ENCODE measurements at places on chromosomes 3 and 15.
A peak's percentile ranks its signal among the peaks of the same experiment; 100 is the strongest.

- DNase-seq: no peak
Measured at GRCh38 chr15:75749820-75750219, 37.2 kb upstream of the CSPG4 start.

DNA sequence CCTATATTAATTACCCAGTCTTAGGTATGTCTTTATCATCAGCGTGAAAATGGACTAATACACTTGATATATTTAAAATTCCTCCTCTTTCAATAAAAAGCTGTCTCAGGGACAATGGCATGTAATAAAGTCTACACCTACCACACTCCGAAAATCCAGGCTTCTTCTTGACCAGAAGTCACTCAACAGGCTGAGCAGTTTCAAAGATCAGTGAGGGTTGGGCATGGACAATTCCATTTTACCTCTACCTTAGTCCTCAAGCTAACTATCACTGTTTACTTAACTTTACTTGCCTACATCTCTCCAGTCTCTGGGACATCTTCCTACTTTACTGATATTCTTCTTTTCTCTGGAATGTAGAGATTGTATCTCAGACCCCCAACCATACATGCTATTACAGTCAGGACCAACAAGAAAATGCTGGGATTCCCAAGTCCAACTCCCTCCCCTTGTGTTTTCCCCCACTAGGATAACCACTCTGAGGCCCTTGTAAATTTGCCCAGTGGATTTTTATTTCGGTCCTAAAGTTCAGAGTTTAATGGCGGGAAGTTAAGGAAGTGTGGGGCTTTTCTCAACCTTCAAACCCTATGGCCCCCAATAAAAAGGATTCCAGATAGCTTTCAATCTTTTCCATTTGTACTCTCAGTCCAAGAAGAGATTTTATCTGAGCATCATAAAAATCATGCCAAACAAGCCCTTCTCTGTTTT, 137.1 kb upstream of the TSC22D2 start:
- DNase-seq: no peak

DNA sequence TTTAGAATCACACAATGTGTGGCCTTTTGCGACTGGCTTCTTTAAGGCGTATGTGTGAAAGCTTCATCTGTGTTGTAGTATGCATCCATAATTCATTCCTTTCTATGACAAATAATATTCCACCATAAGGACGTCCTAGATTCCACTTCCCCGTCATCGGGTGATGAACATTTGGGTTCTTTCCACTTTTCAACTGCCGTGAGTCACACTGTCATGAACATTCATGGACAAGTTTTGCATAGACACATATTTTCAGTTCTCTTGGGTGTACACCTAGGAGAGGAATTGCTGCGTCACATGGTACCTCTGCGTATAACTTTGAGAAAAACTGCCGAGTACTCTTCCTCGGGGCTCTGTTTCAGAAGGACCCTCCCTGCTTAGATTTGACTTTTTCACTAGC, 97.3 kb downstream of the TOP2B start:
- DNase-seq: no peak

GRCh38 chr3:153469162-153469561, 307.1 kb downstream of the RAP2B start:
- no peak for DNase-seq

- no peak for DNase-seq
Measured at GRCh38 chr3:111592936-111593335, 2.2 kb downstream of the ZBED2 start.

DNA sequence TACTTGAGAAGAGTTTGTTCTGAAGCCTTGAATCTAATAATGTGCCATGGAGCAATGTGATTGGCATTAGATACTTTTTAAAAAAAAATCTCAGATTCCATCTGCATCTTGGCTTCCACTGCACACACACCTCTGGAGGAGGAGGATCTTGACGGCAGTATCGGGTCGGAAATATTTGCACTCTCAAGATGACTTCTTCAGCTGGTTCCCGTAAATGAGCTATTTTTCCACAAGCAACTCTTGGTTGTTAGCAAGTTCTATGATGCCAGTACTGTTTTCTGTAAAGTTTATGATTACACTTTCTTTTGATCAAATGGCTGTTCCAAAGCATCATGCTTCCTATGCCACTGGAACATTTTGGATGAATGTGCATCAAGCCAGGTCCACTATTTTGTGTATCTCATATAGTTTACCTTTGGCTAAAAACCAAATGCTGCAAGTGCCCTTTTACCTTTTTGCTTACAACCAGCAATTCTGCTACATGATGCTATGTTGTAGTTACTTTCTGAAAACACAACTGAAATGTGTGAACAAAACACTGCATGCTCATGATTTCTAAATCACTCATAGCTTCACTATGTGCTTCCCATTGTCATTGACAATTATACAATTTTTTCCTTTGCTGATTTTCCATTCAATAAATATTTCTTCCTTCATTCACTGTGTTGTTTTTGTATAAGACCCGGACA, 43.8 kb downstream of the CCR3 start:
- DNase-seq: no peak

- no peak for DNase-seq
Measured at GRCh38 chr3:126438186-126438585, 37.5 kb downstream of the ZXDC start.

- no peak for DNase-seq
Measured at GRCh38 chr3:9180764-9181117, 68.7 kb downstream of the SRGAP3 start.

DNA sequence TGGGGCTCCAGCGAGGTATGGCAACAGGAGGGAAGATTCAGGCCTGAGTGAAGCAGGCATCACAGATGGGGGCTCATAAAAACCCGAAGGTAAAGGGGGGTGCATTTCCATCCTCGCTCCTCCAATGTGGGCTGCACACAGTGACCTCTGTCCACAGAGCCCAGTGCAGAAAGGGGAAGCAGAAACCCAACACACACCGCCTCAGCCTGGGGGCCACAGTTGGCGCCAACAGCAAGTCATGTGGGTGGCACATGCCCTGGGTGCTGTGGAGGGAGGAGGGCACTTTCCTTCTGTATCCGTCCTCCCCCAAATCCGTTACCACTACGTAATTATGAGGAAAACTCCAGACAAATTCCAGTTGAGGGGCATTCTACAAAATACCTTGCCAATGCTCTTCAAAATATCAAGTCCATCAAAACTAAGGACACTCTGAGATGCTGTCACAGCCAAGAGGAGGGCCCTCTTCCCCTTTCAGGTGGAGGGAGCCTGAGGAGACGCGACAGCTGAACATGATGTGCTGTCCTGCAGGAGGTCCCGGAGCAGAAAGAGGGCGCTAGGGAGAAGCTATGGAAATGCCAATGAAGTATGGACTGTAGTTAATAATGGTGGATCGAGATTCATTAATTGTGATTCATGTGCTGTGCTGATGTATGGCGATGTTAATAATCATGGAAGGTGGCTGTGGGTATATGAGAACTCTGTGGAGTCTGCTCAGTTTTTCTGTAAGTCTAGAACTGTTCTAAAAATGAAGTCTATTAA, 16.4 kb downstream of the APBA2 start:
- no peak for DNase-seq

DNA sequence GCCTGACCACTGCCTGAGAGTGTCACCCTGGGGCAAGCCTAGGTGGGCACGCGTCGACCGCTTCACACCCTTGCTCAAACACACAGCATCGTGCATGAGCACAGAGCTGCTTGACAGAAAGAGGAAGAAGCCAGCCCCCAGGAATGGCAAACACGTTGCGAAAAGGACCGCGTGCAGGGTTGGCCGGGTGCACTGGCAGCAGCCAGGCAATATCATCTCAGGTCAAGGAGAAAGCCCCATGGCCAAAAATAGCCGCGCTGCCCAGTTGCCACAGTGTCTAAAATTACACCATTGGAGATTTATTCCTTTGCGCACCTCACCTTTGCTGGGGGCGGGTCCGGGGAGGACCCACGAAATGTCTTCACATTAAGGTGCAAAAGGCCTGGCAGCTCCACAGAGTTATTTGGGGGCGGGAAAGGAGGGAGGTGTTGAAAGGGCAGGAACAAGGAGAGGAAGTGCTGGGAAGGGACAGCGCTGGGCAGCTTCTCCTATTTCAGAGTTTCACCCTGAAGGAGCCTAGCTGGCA, 44.7 kb upstream of the NR2F2 start:
- no peak for DNase-seq

DNA sequence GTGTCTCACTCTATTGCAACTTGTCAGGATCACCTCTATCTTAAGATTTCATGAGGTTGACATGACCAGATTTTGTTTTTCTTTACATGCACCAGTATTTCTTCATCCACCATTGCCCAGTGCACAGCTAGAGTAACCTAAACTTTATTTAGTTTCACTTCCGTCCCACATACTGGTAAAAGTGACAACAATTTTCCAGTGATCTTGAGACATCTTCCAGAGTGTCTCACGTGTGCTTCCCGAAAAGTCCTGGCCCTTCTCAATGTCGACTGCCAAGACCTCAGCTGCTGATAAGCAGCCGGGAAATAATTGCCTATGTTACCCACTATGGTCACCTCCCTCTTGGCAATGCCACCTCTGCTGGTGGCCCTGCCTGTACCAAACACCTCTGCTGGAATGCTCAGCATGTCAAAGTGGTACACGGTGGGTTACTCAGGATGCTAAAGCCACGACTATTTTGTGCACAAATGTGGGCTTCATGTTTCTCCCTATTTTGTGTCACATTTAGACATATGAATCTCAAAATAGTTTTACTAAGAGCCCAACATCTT, 379.7 kb upstream of the TGFBR2 start:
- no peak for DNase-seq

DNA sequence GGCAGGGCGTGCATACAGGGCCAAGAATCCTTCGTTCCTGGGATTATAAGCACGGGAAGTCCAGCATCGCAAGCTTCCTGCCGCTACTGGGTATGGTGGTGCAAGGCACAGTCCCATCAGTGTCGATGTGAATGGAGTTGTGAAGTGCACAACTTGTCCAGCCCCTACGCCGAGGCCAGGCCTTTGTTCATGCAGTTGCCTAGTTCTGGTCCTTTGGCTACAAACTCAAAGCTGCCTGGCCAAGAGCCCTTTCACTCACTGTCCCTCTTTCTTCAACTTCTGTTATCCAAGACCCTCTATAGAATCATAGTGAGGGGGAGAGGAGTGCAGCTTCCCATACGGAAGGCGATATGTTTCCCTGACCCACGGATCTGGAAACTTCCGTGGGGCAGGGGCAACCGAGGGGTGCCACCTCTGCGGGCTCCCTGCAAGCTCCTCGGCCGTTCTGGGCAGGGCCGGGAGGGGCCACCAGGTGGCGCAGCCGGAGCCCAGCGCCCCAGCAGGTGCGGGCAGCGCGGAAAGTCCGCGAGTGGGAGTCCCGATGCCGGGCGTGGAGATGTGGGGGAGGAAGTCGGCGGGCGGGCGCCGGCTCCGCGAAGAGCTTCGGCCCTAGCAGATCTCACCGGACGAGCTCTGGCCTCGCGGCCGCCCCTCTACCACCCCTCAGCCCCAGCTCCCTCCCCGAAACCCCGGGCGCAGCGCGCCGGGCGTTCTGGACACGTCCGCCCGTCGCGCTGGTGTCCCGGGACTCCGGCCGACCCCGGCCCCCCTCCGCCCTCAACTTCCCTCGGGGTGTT, 693 bp downstream of the RASGRP1 start:
- DNase-seq: no peak

DNA sequence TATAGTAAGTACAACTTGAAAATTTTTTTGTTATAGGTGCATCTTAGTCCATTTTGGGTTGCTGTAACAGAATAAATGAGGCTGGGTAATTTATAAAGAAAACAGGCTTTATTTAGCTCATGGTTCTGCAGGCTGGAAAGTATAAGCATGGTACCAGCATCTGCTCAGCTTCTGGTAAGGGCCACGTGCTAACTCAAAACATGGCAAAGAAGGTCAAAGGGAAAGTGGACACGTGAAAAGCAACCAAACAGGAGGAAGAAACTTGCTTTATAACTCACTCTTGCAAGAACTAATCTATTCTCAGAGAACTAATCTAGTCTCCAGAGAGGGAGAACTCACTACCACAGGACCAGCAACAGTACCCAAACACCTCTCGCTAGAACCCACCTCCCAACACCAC, 9.1 kb downstream of the HDGFL3 start:
- no peak for DNase-seq

- DNase-seq: peak; percentile 82
Measured at GRCh38 chr15:39680868-39681267, 100.0 kb downstream of the THBS1 start.

- DNase-seq: no peak
Measured at GRCh38 chr3:38585791-38586420, 63.6 kb downstream of the SCN5A start.

- no peak for DNase-seq
Measured at GRCh38 chr3:101687142-101687931, 819 bp upstream of the RPL24 start.

DNA sequence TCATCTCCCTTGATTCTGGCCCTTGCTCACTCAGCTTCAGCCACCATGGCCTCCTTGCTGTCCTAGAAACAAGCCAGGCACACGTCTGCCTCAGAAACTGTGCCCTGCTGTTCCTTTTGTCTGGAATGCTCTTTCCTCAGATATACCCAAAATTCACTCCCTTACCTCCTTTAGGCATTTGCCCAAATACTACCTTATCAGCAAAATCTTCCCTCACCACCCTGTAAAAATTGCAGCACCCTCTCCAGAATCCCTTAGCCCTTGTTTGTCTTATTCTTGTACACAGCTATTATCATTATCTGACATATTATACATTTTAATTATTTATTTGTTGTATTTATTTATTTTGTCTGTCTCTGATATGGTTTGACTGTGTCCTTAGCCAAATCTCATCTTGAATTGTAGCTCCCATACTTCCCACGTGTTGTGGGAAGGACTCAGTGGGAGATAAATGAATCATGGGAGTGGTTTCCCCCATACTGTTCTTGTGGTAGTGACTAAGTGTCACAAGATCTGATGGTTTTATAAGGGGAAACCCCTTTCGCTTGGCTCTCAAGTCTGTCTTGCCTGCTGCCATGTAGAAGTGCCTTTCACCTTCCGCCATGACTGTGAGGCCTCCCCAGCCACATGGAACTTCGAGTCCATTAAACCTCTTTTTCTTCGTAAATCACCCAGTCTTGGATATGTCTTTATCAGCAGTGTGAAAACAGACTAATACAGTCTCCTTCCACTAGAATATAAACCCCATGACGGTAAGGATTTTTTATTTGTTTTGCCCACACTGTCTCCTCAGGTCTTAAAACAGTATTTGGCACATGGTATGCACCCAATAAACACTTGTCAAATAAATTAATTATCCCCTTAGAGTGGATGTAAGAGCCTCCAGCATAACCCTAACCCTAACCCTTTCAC, 60.0 kb upstream of the STT3B start:
- DNase-seq: no peak

DNA sequence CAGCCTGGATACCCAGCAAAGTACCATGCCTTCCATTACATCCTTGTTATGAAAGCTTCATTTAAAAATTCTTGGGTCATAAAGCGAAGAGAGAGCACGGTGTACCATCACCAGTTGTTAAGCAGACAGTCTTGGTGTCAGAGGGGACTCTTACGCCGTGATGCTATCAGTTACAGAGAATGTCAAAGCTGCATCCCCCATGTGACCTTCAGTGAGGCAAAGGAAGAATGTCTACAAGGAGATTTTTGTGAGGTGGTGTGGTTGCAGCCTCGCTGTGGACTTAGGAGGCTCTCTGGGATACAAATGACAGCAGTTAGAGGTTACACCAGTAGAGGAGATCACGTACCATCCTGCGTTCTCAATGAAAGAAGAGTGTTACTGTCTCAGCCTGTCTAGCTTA, 278.3 kb downstream of the FEZF2 start:
- no peak for DNase-seq

- DNase-seq: no peak
Measured at GRCh38 chr3:42871592-42872196, 4.0 kb downstream of the CYP8B1 start.

GRCh38 chr3:88767746-88768145, 339.7 kb upstream of the EPHA3 start:
- peak; percentile 24 for DNase-seq

Measured in fibroblast of skin of left biceps (primary cell).